ENCODE measurements at places on chromosomes 11 and 22. TPM values are rescaled to one million over a fixed set of nuclear protein-coding genes. Genes with fewer than 3 reads are reported as not detected.

The FDXACB1 gene
- polyA plus RNA-seq: 0.81 TPM

GRCh38 chr11:12769834-12770345 is 95.7 kb downstream of the TEAD1 start:
- peak; percentile 49 for DNase-seq

GRCh38 chr22:36022162-36022561 is 6.5 kb downstream of the RBFOX2 start:
- peak; percentile 26 for DNase-seq

DNA sequence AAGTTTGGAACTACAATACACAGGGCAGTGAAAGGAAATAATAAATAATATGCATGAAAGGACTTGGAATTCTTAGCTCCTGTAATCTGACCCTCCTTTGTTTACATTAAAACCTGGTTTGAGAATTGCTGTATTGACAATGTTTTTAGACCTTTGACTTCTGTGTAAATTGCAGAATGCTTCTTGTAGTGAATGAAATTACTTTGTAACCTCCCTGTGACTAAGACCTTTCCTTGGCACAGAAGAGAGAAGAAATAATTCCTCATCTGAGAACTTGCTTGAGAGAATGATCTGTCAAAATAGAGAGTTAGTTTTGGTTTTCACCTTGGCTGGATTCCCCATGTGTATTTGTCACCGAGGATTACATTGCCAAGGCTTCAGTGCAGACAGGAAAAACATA is 640.0 kb upstream of the ANO5 start:
- DNase-seq: no peak

The YIF1A gene
- 228 TPM for polyA plus RNA-seq

GRCh38 chr11:113137713-113138529 is 176.5 kb upstream of the TTC12 start:
- no peak for DNase-seq

DNA sequence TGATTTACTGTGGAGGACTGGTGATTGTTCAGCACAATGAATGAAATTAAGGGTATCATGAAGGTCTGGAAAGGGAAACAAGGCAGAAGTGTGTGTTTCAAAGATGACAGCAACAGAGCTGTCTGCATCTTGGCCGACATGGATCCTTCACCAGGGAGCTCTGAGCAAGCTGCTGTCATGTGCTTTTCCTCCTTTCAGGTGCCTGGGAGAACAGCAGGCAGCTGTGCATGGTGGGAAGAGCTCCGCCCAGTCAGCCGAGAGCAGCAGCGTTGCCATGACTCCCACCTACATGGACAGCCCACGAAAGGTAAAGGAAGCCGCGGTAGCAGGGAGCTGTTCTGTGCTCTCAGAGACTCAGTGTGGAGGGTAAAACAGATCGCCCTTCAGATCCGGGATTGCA is 87.1 kb upstream of the YWHAH start:
- DNase-seq: no peak

- DNase-seq: no peak
These were observed 6.3 kb upstream of the ZC3H12C start for GRCh38 chr11:110086892-110087309.

DNA sequence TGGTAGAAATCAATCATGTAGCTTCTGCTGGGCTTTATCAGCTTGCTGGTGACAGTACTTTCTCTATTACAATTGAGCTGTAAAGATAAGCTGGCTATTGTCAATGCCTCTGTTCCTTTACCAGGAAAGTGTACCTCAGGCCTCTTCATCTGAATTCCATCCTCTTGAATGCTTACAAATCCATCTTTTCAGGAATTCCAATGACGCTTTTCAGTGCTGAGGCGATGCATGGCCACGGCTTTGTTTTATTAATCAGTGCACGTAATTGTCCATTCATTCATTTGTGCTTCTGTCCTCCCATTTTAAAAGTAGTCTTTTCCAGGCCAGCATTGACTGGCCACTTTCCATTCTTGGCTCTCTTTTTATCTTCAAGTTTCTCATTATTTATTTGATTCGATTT is 202.0 kb downstream of the PGR start:
- no peak for DNase-seq

DNA sequence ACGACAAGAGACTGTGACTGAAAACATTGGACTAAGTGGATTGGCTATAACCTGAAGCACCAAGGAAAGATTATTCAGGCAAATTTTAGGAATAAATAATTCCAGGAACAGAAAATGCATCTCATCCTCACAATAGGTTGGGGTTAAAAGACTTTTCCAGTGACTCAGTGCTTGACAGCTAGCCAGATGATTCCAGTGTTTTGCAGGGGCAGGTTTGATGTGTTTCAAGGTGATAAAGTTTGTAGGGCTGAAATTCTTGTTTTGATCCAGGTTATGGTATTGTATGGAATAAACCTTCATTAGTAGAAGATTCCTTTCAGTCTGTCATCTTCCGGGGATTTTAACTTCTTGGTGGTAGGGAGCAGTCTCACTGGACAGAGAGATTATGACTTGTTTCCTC is 2.3 kb downstream of the EXT2 start:
- no peak for DNase-seq

The MS4A6E gene
- polyA plus RNA-seq: not detected

GRCh38 chr11:130431331-130431773 is 2.9 kb upstream of the ADAMTS8 start:
- DNase-seq: no peak

The SCUBE1 gene
- polyA plus RNA-seq: not detected

GRCh38 chr22:22930571-22931556 is 43.2 kb downstream of the IGLL5 start:
- DNase-seq: no peak

- no peak for DNase-seq
These were observed 783.6 kb downstream of the BRD1 start for GRCh38 chr22:49044091-49044490.

Measured in BJ (cell line).